ENCODE measurements at places on chromosomes 4 and X.

DNA sequence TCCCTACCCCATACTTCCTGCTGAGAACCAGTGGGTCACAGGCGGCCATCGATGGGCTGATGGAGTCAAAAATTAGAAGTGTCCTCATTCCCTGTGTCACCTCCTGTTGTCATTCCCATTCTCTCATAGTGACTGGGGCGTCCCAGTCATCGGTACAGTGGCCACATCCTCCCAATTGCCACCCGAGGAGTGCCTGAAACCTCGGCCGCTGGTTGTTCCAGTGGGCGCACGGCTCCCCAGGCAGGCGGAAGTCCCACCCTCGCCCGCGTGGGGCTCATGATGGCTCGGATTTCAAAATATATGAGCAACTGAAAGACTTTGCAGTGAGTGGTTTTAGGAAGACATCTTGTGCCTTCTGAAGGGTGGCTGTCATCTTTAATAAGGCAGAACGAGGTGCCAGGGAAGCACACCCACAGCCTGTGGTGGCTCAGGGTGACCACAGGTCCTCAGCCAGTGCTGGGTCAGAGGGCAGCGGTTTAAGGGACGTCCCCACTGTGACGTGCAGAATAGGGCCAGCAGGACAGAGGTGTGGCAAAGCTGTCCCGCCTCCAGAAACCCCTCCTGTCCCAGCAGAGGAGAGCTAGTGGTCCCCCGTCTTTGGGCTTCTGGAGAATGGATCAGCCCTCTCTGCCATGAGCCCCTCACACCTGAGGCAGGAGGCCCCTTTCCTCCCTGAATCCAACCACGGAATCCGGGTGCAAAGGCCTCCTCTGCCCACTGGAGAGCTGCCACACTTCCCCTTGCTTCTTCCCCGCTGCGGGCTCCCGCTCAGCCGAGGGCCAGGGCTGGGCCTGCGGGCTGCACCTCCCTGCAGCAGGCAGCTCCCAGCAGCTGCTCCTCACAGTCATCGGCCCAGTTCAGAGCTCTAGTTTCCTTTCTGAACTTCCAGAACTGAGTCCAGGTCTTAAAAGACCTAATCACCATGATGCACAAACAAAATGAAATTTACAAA is 90.4 kb downstream of the ABLIM2 start:
- DNase-seq = no peak

DNA sequence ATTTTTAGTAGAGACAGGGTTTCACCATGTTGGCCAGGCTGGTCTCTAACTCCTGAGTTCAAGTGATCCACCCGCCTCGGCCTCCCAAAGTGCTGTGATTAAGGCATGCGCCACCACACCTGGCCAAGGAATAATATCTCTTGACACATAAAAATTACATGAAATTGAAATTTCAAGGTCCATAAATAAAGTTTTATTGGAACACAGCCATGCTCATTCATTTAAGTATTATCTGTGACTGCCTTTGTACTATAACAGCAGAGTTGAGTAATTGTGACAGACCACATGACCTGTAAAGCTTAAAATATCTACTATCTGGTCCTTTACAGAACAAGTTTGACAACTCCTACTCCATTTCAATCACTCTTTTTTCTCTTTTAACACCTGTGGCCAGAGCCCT is 17.8 kb upstream of the EGFL6 start:
- DNase-seq = no peak

DNA sequence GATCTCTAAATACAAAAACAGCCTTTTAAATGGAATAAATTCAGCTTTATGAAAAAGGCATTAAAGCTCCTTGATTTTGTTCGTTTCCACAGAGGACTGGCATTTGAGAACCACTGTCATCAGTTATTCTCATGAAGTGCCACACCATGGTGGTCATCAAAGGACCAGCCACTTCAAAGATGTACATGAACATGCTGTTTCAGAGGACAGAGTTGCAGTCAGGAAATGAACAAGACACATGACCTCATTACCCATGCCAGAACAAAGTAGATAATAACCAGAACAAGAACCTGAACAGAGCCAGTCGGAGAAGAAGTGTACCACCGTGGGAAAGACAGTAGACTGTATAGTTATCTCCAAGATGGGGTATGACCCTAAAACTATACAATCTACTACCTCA is 122.7 kb upstream of the HSD17B10 start:
- DNase-seq = no peak

GRCh38 chr4:162841753-162842152 is 324.9 kb downstream of the NAF1 start:
- DNase-seq = no peak

DNA sequence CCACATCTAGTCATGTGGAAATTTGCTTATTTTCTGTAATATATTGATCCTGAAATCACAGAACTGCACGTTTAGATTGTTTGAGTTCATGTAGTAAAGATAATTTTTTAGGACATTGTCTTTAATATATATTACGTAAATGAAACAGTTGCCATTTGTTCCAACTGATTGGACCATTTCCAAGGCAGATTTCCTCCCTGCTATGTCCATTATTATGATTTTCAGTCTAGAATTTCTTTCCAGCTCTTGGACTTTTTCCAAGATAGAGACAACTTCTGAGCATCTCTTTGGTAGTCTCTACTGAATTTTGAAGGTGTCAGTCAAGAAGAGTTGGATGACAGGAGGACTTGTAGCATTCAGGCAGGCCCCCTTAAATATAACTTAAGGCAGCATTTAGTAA is 94.6 kb downstream of the STIM2 start:
- no peak for DNase-seq

DNA sequence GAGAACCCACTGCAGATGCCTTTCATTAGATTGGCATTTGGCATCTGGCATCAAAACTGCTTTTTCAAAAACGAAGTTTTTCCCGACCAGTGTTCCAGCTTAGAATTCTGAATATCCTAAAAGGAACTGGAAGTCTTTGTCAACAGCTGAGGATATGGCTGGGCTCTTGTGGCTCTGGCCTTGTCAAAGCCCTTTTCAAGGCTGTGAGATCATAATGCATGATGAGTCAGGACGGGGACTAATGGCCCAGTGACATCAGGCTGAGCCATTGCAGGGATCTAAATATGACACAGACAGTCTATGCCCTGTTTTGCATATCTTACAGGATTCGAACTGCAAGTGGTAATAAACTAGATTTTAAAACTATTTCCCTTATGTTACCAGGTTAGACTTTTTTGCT is 306.4 kb downstream of the PTTG2 start:
- no peak for DNase-seq

DNA sequence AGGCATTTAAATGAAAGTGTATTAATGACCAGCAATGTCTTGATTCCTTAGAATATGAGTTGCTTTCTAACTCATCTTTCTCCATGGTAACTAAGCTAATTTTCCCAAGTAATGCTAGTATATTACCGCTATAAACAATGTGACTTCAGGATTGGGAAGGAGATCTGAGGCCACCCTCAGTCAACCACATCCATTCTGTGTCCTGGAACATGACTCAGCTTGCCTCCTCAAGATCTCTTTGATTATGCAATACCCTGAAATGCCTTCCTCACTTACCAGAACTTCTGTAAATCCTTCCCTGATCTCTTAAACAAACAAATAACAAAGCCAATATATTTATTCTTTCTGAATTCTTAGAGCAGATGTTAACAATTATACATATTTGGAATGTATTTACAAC is 1495.5 kb downstream of the PCDH18 start:
- DNase-seq = no peak

- DNase-seq = no peak
Observed at GRCh38 chrX:13050151-13050550, 5.7 kb upstream of the FAM9C start.

DNA sequence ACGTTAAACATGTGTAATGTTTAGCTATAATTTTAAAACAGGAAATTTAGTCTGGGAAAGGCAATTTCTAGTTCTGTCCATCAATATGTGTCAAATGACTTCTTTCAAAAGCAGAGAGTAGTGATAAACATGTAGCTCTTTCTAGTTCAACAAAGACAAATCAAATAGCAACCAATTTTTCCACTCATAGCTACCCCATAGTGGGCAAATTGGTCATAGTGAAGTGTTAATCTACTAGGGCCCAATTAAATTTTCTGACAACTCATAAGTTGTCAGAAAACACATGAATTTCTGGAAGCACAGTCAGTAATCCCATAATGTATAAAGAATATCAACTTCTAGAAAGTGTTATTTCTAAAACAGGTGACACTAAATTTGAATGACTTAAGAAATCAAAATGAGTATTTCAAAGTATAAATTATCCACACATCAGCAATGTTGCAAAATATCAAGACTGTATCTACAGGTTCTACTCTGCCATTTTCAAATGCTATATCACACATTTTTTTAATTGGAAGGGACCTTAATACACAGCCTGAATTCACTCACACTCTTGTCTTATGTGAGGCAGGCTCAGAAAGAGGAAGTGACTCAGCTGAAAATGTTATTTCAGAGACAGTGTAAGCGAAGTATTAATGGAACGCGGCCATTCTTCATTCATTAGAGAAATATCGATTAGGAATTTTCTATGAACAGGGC is 7.7 kb downstream of the OCIAD2 start:
- no peak for DNase-seq

DNA sequence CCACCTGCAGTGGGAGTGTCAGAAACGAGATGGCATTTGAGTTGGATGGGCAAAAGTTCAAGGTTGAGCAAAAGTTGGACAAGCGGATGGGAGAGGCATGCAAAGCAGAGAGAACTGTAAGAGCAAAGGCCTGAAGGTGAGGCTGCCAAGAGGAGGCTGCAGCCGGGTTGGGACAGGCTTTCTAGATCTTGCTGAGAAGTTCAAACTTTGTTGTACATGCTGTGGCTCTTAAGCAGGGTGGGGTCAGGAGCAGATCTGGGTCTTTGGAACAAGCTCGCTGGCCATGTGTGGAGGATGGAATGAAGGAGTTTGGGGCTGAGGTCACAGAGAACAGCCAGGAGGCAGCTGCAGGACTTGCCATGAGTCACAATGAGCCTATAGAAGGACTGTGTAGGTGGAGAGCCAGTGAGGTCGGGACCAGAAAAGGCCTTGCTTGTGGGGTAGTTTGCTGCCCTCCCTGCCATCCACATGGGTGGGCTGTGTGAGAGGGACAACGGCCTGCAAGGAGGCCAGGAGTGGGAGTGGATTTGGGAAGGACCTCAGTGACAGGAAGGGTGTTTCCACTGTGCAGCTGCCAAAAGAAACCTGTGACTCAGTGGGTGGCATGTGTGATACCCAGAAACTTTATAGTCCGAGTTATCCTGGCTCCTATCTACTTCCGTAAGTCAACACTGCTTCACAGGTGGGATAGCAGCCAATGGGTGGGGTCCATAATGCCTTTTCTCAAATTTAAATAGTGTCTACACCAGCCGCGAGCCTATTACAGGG is 210.4 kb downstream of the MID1IP1 start:
- DNase-seq = no peak

- DNase-seq = no peak
Observed at GRCh38 chr4:165873298-165874071, 448 bp downstream of the TLL1 start.

Measured in DMS79 (cell line).